Activated T-helper 1 cell treated with anti-CD3 and anti-CD28 coated beads, Interleukin-2, amount 50 U/mL, for 16 hours (primary cell): ENCODE measurements at places on chromosomes 7 and 10.

DNA sequence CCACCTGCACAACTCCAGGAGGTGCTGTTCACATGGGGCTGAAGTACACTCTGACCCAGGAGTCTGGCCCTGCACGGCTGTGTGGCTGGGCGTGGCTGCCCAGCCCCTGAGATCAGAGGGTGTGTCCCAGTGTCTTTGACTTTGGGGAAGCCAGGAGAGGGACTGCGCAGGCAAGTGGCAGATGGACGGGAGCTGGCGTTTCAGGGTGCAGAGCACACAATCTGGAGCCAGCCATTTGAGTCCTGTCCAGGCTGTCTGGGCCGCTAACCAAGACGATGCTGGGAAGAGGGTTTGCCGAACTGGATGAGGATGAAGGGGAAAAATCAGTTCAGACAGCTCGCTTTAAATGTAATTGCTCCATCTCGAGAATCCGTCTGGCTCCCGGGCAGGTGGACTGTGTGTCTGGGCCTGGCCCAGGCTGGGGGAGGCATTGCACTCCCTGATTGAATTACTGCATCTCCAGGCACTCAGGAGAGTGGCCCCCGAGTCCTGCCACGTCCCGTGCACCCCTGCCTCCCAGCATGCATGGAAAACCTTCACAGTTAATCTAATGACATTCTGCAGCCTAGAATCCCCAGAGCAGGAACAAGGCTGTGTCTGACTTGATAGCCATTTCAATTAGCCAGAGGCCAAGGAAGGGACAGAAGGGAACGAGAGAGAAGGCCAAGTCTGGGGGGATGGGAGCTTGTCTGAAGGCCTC is 120.8 kb upstream of the NANOS1 start:
- no peak for DNase-seq

GRCh38 chr10:131656431-131656841 is 244.4 kb upstream of the PPP2R2D start:
- DNase-seq, result no peak

- DNase-seq, result peak; percentile 42
Observed at GRCh38 chr10:21525367-21526187, at the start of gene SKIDA1. Gene SKIDA1 (minus strand): TSS chr10:21525682. CDS start chr10:21517822, 7,860 bp downstream.

DNA sequence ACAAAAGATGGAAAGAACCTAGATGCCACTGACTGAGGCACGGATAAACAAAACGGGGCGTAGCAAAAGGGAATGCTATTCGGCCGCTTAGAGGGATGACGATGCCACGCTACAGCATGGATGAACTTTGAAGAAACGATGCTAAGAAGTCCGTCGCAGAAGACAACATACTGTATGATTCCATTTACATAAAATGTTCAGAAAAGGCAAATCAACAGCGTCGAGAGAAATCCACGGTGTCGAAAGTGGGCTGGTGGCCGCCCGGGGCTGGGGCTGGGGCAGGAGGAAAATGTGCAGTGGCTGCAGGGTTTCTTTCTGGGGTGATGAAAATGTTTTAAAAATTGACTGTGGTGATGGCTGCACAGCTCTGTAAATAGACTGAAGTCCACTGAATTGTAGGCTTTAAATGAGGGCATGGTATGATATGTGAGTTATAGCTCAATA is 24.1 kb downstream of the GNA12 start:
- no peak for DNase-seq

DNA sequence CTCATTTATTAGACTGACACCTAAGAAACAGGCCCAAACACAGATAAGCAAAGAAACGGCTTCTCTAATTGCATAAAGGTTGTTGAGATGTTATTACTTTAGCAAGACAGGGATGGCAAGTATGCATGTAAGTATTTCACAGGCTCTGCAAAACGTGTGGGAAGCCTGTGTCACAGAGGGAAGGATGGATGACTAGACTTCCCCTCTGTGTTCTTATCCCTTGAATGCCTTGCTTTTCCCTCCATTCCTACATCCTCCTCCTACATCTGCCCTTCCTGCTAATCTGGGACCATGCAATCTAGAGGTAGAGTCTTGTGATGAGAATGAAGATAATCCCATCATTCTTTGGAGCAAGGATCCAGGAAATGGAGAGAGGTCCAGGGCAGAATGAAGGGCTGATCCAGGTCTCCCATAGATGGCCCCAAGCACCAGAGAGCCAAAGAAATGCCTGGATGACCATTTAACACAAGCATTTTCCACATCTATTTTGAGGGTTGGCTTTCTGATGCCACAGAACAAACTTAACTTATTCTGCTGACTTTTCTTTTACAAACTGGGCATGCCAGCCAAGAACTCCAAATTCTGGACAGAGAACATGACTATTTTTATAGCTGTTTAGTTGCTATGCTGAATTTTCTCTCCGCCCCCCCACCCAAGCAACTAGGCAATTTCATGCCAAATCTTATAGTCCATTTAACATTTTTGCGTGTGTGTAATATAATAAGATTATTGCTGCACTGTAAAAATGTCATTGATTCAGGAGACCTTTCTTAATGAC is 48.1 kb downstream of the NRP1 start:
- DNase-seq, result no peak

- no peak for DNase-seq
Observed at GRCh38 chr7:56040730-56041129, 10.5 kb downstream of the PSPH start.

DNA sequence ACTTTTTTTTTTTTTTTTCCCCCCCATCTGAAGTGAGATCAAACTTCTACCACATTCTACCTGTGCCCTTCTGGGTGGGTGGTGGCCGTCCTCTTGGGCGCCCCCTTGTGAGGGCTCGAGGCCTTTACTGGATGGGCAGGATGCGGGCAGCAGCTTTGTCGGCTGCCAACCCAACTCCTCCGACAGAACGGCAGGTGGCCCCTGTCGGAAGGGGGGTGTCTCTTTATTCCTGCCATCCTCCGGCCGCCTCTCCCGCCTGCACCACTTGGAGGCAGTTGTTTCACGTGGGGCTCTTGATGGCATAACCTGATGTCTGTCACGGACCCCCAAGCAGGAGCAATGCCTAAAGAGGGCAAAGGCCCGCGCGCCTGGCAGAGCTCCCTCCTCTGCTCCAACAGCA is 31.0 kb downstream of the AMZ1 start:
- DNase-seq, result peak; percentile 51

- DNase-seq, result no peak
Observed at GRCh38 chr10:45286980-45287379, 28.4 kb downstream of the OR13A1 start.

DNA sequence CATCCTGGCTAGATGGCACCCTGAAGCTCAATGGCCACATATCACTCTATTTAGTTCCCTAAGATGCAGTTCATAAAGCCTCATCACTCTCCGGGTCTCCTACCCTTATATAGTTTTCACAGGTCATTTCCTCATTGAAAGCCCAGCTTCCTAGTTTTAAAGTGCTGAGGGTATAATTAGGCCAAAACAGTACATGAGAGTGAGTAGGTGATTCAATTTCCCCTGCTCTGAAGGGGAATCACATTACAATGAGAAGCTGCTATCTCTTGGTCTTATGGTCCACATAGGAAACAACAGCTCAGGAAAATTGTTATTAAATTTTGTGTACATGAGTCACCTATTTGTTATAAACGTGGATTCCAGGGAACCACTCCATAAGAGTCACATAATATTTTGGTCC is 162.0 kb downstream of the SEMA3E start:
- no peak for DNase-seq

DNA sequence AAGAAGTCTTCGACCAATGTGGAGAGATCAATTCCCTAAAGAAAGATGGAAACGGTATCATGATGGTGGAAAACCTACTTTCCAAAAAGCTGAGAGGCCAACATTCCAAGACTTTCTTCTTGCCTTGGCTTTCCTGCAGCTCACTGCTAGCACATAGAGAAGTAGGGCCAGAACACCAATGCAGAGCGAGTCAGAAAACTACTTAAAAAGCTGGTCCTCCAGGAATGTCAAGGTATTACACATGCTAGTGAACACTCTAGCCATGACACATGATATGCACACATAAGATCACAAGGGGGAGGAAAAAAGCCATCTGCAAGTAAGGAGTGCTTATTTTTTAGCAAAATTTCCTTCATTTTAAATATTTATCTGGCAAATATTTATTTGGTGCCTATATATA is 22.7 kb downstream of the GPAM start:
- DNase-seq, result no peak

DNA sequence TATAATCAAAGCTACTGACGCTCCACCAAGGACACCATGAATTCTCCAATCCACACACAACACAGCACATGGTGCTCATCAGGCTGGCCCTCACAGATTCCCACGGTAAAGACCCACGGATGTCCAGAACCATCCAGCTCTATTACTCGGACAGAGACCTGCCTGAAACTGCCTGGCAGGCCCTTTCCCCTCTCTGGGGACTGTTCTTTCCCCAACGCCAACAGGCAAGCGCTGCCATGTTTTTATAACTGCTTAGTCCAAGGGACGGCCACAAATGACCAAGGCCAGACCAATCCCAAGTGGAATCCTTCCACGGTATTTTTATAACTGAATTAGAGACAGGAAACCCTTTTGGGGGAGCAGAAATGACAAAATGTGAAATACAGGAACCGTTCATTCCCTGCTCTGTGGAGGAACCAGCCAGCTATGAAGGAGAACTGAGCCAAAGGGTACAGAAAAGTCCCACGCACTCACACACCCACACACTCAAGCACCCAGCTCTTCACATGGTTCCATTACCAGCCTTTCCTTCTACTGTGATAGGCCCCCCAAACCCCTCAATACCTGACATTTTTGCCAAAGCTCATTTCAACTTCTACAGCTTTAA is 4.1 kb downstream of the PIP4K2A start:
- DNase-seq, result no peak

DNA sequence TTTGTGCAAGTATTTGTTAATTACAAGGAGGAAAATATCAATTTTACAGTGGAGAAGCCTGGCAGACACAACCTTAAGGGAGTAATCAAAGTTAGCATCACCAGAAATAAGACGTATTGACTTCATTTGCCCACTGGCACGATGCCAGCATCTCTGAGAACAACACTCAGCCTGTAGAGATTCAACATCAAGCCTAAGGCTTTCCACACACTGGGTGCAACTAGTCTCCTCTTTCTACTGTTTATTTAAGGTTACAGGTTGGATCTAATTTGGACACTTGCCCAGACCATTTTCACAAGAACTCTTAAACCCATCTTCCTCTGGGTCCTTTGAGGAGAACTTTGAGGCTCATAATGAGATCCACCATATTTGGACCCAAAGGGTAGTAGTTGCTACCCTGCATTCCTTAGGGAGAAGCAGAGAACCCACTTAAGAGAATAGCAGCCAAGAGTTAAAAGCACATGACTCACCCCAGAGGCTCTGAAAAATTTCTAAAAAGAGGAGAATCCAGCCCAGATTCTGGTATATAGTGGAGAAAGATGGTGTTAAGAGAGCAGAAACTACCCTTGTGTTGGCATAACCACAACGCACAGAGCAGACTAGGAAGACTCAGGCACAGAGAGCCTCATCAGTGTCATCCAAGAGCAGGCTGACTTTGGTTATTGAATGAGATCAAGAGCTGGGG is 97.3 kb downstream of the CCDC71L start:
- no peak for DNase-seq

GRCh38 chr7:29888006-29888405 is 81.7 kb downstream of the WIPF3 start:
- no peak for DNase-seq

DNA sequence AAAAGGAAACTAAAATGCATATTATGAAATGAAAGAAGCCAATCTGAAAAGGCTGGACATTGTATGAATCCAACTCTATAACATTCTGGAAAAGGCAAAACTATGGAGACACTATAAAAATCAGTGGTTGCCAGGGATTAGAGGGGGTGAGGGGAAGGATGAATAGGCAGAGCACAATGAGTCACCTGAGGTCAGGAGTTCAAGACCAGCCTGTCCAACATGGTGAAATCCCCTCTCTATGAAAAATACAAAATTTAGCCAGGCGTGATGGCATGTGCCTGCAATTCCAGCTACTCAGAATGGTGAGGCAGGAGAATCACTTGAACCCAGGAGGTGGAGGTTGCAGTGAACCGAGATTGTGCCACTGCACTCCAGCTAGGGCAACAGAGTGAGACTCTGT is 324.8 kb upstream of the PHYHIPL start:
- no peak for DNase-seq

DNA sequence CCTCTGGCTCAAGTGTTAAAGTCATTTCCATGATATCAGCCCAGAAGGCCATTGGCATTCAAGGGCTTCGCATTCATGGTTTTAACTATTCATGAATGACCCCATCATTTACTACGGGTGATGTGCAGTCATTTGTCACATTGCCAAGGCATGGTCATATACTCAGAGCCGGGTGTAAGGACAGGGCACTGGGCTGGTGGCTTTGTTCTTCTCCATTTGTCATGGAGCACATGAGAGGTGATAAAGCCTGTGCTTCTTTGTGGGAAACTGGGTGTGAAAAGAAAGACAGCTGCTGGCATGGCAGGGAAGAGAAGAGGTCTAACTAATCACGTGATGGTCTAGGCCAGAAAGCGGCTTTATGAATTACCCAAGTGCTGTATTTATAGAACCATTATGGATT is 132.2 kb upstream of the PLXNA4 start:
- DNase-seq, result no peak

GRCh38 chr7:1846331-1847065 is 176.4 kb downstream of the ELFN1 start:
- no peak for DNase-seq

DNA sequence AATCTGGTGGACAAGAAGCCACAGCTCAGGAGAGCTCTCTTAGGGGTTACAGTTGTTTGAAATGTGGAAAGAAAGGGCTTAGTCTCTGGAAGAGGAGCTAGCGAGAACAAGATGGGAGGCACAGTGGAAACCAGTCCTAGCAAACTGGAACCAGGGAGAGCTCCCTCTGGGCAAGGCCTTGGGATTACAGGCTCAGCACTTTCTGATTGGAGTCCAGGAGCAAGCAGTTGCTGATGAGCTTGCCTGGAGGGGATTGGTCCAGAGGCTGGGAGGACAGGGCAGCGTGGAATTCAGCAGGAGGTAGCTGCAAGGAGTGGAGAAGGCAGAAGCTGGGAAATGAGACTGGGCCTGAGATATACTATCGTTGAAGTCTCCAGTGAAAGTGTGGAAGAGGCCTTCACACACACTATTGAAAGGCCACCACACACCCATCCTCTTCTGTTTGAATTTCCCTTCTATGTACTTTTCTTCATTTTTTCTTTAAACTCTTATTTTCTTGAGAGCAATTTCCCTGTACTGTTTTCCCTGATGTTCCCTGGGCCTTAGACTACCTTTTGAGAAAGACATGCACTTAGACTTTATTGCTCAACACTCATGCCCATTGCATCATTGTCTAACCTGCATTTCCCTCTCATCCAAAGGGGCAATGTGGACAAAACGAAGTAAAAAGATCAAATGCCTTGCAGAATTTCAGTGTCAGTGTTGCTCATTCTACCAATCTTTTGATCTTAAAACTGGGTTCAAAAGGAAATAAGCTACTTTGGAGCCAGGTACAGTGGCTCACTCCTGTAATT is 57.8 kb upstream of the LANCL2 start:
- DNase-seq, result no peak

DNA sequence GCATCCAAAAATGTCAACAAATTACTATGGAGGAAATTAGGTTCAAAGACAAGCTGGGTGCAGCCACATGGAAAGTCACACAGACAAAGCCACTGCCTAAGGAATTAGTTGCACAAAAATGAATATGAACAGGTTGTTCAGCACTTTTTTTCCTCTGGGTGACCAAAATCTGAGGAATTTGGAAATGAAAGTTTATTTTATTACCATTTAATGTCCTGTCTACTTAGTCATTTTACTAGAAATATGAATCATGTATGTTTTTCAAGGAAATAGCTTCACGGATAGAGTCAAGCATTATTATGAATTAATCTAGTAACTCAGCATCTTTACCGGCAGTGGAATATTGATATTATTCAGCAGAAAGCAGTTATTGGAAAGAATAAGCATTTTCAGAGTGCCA is 106.3 kb downstream of the ANK3 start:
- DNase-seq, result no peak
